ENCODE measurements at places on chromosomes 2 and 18. TPM values are rescaled to one million over a fixed set of nuclear protein-coding genes. Genes with fewer than 3 reads are reported as not detected.

Gene GALNT13
- 2.0 TPM for total RNA-seq

DNA sequence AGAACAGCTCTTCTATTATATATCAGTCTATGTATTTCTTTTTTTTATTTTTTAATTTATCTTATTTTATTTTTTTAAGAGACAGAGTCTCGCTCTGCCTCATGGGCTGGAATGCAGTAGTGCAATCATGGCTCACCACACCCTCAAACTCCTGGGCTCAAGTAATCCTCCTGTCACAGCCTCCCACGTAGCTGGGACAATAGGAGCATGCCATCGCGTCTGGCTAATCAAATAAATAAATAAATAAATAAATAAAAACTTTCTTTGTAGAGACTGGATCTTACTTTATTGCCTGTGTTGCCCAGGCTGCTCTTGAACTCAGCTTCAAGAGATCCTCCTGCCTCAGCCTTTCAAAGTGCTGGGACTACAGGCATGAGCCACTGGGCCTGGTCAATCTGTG is 117.0 kb downstream of the RBMS1 start:
- H3K27me3 ChIP-seq = no peaks in the 10 kb centered on the region
- no peak overlapping the region for H3K4me3 ChIP-seq
- DNase-seq = no peak
- H3K27ac ChIP-seq = peak overlapping the region; percentile 88
- no peaks in the 10 kb centered on the region for H3K36me3 ChIP-seq
- peaks cover 62% of the 10 kb centered on the region for H3K4me1 ChIP-seq

DNA sequence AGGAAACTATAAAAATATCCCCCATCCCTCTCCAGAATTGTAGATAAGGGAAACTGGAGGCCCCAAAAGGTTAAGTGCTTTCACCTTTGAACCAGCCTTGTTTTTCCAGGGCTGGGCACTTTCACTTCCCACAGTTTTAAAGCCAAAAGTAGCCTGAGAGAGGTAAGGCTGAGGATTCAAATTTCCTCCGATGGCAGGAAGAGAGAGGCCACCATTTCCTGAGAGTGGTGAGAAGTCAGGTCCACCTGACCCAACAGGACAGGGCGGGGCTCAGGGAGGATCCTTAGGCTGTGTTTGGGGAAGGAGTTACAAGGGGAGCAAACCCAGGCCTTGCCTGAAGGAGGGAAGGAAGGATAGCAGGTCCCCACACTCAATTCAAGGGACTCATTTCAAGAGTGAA is 4.7 kb upstream of the TEX261 start:
- H3K27me3 ChIP-seq = no peaks in the 10 kb centered on the region
- peaks cover 17% of the 10 kb centered on the region for H3K4me1 ChIP-seq
- peak overlapping the region; percentile 18 for H3K27ac ChIP-seq

Gene ST6GAL2
- 0.93 TPM for total RNA-seq

GRCh38 chr2:11829324-11829946 is 83.0 kb downstream of the LPIN1 start:
- H3K27ac ChIP-seq = peak overlapping the region; percentile 81
- peaks cover 32% of the 10 kb centered on the region for H3K4me1 ChIP-seq
- H3K36me3 ChIP-seq = peaks cover 34% of the 10 kb centered on the region
- no peak for DNase-seq
- H3K27me3 ChIP-seq = peaks cover 10% of the 10 kb centered on the region
- H3K4me3 ChIP-seq = no peak overlapping the region

- H3K36me3 ChIP-seq = no peaks in the 10 kb centered on the region
- no peaks in the 10 kb centered on the region for H3K4me1 ChIP-seq
- H3K4me3 ChIP-seq = no peak overlapping the region
- DNase-seq = peak; percentile 24
- H3K27ac ChIP-seq = no peak overlapping the region
Observed at GRCh38 chr18:27685807-27686412, 491.0 kb downstream of the CDH2 start.

DNA sequence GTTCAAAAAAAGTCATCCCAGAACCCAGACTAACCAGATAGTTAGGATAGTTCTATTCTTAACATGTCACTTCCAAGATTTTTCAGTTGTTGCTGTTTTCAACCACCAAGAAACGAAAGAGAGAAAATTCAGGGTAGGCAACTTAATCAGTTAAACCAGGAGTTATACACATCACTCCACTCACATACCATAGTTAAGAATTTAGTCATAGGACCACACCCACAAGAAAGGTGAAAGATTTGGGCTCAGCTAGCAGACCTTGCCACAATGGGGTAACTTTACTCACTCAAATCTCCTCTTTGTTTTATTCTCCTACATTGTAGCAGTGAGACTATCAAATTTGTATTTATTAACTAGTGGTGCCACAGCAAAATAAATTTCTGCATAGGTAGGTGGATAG is 473.6 kb downstream of the NUP35 start:
- H3K4me1 ChIP-seq = no peaks in the 10 kb centered on the region
- no peak for DNase-seq
- H3K4me3 ChIP-seq = no peak overlapping the region
- no peaks in the 10 kb centered on the region for H3K27me3 ChIP-seq
- no peaks in the 10 kb centered on the region for H3K36me3 ChIP-seq

Gene PJVK
- 2.7 TPM for total RNA-seq

Gene SLC19A3
- total RNA-seq = 10.7 TPM

Gene HAAO
- total RNA-seq = 6.2 TPM

GRCh38 chr2:109450574-109451273 is 163.0 kb downstream of the SEPTIN10 start:
- no peak overlapping the region for H3K27ac ChIP-seq
- no peak for DNase-seq
- no peak overlapping the region for H3K4me3 ChIP-seq

DNA sequence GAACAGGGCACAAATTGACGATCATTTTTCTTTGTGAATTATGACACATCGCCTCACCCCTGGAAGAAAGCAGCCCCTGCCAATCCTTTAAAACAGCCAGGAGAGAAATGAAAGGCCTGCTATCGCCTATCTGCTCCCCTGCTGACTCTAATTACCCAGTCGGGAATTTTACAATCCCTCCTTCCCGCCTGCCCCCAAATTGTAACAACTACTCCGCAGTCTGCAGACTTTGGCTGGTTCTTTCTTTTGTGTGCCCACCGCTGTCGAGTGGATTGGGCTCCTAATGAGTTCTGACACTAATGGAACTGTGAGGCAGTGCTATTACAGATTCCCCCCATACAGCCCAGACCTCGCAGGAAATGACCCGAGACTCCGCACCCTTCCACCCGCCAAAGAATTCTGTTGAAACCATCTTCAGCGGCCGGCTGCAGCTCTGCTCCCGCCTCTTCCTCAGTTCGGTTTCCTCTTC is 281.2 kb upstream of the PARD3B start:
- H3K27ac ChIP-seq = no peak overlapping the region
- H3K36me3 ChIP-seq = no peaks in the 10 kb centered on the region
- no peaks in the 10 kb centered on the region for H3K27me3 ChIP-seq
- H3K4me3 ChIP-seq = no peak overlapping the region
- DNase-seq = no peak
- no peaks in the 10 kb centered on the region for H3K4me1 ChIP-seq

- H3K4me3 ChIP-seq = no peak overlapping the region
- H3K27me3 ChIP-seq = no peaks in the 10 kb centered on the region
- no peaks in the 10 kb centered on the region for H3K4me1 ChIP-seq
- no peaks in the 10 kb centered on the region for H3K36me3 ChIP-seq
Observed at GRCh38 chr18:42414756-42415454, 459.9 kb downstream of the PIK3C3 start.

DNA sequence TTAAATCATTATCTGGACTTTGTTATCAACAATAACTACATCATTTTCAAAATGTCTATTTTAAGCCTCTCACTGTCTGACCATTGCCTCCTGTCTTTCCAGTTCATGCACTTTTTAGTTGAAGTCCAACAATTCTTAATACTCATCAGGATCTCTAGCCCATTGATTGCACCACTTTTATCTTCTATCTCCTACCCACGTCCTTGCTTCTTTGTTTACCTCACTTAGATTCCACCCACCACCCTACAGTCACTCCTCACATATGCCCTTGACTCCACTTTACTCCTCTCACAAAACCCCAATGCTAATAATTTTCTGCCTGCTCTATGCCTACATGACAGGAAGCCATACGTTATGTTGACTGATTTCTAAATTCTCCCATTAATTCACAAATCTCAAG is 21.9 kb downstream of the TACR1 start:
- H3K4me1 ChIP-seq = no peaks in the 10 kb centered on the region
- DNase-seq = no peak
- no peaks in the 10 kb centered on the region for H3K27me3 ChIP-seq
- no peaks in the 10 kb centered on the region for H3K36me3 ChIP-seq
- H3K4me3 ChIP-seq = no peak overlapping the region

- no peak overlapping the region for H3K27ac ChIP-seq
- no peak for DNase-seq
- H3K4me3 ChIP-seq = no peak overlapping the region
- H3K27me3 ChIP-seq = no peaks in the 10 kb centered on the region
- H3K4me1 ChIP-seq = no peaks in the 10 kb centered on the region
Observed at GRCh38 chr18:13745696-13746095, 19.2 kb downstream of the RNMT start.

DNA sequence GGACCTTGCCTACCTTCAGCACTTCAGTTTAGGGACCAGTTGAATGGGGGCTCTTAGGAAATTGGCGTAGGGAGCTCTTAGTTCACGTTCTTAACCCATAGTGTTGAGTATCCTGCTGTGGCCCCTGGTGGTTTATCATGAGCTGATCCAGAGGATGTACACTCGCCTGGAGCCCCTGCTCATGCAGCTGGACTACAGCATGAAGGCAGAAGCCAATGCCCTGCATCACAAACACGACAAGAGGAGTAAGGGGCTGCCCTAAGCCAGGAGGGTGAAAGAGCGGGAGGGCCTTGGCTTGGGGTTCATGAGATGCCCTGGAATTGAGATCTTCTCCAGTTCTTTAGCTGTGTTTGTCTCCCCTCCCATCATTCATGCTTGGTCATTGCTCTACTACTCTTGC is 2.9 kb downstream of the RETREG2 start:
- no peaks in the 10 kb centered on the region for H3K27me3 ChIP-seq
- H3K27ac ChIP-seq = no peak overlapping the region
- peaks cover 49% of the 10 kb centered on the region for H3K4me1 ChIP-seq
- H3K36me3 ChIP-seq = peaks cover 64% of the 10 kb centered on the region
- H3K4me3 ChIP-seq = no peak overlapping the region

Gene CCDC74A
- 2.7 TPM for total RNA-seq

DNA sequence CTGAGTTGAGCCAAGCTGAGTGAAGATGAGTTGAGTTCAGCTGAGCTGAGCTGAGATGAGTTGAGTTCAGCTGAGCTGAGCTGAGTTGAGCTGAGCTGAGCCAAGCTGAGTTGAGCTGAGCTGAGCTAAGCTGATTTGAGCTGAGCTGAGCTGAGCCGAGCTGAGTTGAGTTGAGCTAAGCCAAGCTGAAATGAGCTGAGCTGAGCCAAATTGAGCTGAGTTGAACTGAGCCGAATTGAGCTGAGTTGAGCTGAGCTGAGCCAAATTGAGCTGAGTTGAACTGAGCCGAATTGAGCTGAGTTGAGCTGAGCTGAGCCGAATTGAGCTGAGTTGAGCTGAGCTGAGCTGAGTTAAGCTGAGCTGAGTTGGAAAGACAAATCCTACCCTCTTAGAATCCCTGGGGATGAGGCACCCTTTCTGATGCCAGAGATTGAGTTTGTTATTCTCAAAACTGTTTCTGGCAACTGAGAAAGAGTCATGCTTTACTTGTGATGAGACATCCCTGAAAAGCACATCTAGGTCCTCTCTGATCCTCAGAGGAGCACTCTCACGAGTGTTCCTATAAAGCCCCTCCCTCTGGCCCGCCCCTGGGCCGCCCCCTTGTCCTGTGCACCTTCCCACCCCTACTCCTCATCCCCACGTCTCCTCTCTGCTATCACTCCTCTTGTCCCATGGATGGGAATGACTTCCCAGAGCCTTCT is 116.5 kb downstream of the MCFD2 start:
- H3K27me3 ChIP-seq = no peaks in the 10 kb centered on the region
- H3K4me1 ChIP-seq = no peaks in the 10 kb centered on the region
- no peak overlapping the region for H3K27ac ChIP-seq

DNA sequence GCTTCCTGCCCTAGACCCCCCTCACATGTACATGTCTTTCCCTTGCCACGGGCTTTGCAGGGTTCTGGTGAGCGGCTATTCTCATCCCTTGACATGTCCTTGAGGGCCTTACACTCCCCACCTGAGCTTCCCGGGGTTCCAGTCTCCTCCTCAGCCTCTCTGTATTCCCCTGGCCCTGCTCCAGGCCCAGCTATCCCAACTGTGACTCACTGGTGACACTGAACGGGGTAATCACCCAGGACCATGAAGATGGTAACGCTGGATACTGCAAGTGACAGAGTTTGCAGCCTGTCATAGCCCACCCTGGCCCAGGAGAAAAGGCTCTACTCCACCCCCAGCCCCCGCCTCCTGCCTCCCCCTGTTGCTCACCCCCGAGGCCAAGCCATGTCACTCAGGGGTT is 27.3 kb downstream of the KIF3C start:
- no peak overlapping the region for H3K27ac ChIP-seq
- no peak overlapping the region for H3K4me3 ChIP-seq
- no peaks in the 10 kb centered on the region for H3K27me3 ChIP-seq
- H3K4me1 ChIP-seq = no peaks in the 10 kb centered on the region
- DNase-seq = no peak

Gene RBM43
- 6.2 TPM for total RNA-seq

Gene TTC32
- 9.3 TPM for total RNA-seq

GRCh38 chr18:42459873-42460272 is 504.8 kb downstream of the PIK3C3 start:
- no peak for DNase-seq
- H3K4me3 ChIP-seq = no peak overlapping the region
- no peaks in the 10 kb centered on the region for H3K4me1 ChIP-seq
- no peaks in the 10 kb centered on the region for H3K27me3 ChIP-seq

Gene DLX1
- total RNA-seq = not detected

- H3K4me1 ChIP-seq = peaks cover 37% of the 10 kb centered on the region
- H3K27me3 ChIP-seq = no peaks in the 10 kb centered on the region
- peak; percentile 52 for DNase-seq
- H3K4me3 ChIP-seq = peak overlapping the region; percentile 5
- no peaks in the 10 kb centered on the region for H3K36me3 ChIP-seq
- no peak overlapping the region for H3K27ac ChIP-seq
Observed at GRCh38 chr2:96507957-96508520, 2.9 kb upstream of the NEURL3 start.

DNA sequence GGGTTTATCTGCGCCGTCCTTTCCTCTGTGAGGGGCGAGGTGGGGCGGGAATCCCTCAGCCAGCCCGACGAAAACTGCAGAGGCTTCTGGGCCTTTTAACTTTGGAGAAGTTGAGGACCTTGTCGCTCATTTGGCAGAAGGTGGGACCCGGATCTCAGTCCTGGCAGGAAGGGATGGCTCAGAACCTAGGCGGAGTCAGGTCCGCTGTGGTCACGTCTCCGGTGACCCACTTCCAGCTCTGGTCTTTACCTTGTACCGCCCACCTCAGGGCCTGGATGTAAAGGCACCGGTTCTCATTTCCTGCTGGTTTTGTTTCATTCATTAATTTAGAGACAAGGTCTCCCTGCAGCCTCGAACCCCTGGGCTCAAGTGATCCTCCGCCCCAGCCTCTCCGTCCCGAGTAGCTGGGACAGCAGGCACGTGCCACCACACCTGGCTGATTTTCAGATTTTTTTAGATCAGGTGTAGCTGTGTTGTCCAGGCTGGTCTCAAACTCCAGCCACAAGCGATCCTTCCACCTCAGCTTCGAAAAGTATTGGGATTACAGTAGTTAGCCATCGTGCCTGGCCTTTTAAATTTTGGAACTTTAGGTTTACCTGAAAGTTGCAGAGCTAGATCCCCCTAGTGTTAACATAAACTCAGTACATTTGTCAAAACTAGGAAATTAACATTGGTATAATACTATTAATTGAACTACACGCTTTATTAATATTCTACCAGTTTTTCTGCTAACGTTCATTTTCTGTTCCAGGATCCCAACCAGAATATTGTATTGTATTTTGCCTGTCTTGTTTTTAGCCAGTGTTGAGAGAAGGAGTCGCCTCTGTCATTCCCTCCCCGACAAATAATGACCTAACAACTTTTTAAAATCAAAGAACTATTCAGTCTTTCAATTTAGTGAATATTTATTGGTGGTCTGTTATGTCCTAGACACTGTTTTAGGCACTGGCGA is 852 bp downstream of the POLI start:
- H3K4me3 ChIP-seq = peak overlapping the region; percentile 74
- peak; percentile 58 for DNase-seq
- no peaks in the 10 kb centered on the region for H3K27me3 ChIP-seq
